ENCODE measurements at places on chromosomes 1 and 21.

DNA sequence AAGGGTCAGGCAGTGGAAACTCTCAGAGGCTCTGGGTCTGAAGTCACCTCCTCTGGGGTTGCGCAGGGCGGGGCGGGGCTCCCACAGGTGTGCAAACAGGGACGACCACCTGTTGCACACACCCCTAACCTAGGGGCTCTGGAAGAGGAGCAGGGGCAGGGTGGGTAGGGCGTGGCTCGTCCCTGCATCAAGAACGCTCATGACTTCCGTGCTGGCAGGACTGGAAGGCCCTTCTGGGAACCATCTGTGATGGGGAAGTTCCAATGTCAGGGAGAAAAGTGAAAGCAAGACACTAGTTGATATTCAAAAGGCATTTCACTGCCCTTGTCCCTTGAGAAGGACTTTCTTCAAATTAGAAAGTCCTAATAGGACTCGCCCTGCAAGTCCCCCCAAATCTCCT lies 22.1 kb upstream of the CLSTN1 start:
- peaks cover 9% of the 10 kb centered on the region for H3K4me1 ChIP-seq
- DNase-seq, result no peak
- H3K27me3 ChIP-seq, result no peaks in the 10 kb centered on the region
- no peaks in the 10 kb centered on the region for H3K36me3 ChIP-seq

- H3K27me3 ChIP-seq, result no peaks in the 10 kb centered on the region
- no peaks in the 10 kb centered on the region for H3K36me3 ChIP-seq
- no peaks in the 10 kb centered on the region for H3K4me1 ChIP-seq
- H3K27ac ChIP-seq, result no peak overlapping the region
Observed at GRCh38 chr21:39971956-39972355, 104.7 kb downstream of the PCP4 start.

DNA sequence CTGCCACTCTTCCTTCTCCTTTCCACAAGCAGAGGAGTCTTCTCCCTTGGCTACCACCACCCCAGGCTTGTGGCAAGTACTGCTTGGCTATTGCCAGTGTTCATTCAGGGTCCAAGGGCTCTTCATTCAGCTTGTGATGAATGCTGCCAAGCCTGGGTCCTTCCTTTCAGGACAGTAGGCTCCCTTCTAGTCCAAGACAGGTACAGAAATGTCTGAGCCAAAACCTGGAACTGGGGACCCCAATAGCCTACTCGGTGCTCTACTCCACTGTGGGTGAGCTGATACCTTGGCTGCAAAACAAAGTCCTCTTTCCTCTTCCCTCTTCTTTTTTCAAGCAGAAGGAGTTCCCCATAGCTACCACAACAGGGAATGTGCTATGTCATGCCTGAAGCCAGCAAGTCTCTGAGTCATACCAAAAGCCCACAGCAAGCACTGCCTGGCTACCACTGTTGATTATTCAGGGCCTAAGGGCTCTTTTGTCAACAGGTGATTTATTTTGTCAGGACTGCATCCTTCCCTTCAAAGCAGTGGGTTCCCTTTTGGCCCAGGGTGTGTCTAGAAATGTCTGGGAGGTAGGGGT lies 268.9 kb downstream of the HHAT start:
- H3K27ac ChIP-seq, result no peak overlapping the region
- DNase-seq, result no peak
- no peaks in the 10 kb centered on the region for H3K4me1 ChIP-seq
- no peaks in the 10 kb centered on the region for H3K36me3 ChIP-seq

DNA sequence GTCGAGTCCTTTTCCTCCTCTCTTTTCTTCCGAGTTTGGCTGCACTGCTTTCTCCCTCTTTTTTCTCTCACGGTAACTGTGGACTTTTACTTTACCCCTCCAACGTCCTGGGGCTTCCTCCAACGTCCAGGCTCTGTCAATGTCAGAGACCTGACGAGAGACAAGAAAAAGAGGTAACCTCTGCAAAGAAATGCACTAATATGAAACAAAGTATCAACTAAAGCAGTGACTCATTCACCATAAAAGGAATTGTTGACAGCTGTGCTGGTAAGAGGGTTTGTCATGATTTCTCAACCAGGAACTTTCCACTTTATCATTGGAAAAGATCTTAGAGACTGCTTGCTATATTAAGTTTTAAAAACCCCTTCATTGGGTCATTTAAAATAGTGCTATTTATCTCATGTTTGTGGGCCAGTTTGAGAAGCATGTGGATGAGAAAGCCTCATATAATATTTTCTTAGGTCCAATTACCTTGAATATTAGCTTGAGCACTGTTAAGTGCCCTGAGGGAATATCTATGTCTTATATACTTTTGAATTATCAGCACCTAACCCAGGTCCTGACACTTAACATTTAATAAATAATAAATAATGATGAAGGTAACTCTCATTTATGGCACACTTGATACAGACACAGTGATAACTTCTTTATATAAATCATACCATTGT lies at the start of gene GBP2:
Gene GBP2 (minus strand): TSS at position 202 of the 668 bp plus-strand sequence. CDS start 4,148 bp downstream, outside the sequence.
- peaks cover 10% of the 10 kb centered on the region for H3K36me3 ChIP-seq
- no peaks in the 10 kb centered on the region for H3K27me3 ChIP-seq
- peaks cover 23% of the 10 kb centered on the region for H3K4me1 ChIP-seq
- DNase-seq, result peak; percentile 86

- no peaks in the 10 kb centered on the region for H3K36me3 ChIP-seq
- peaks cover 44% of the 10 kb centered on the region for H3K27me3 ChIP-seq
- peak overlapping the region; percentile 23 for H3K4me3 ChIP-seq
- no peak overlapping the region for H3K27ac ChIP-seq
- no peak for DNase-seq
Observed at GRCh38 chr1:227318853-227319607, 738 bp upstream of the CDC42BPA start.

Data from CD4-positive, alpha-beta T cell (primary cell).